ENCODE measurements at places on chromosomes 13 and 19.

- peak; percentile 23 for DNase-seq
Observed at GRCh38 chr13:30224732-30225131, 82.6 kb downstream of the KATNAL1 start.

DNA sequence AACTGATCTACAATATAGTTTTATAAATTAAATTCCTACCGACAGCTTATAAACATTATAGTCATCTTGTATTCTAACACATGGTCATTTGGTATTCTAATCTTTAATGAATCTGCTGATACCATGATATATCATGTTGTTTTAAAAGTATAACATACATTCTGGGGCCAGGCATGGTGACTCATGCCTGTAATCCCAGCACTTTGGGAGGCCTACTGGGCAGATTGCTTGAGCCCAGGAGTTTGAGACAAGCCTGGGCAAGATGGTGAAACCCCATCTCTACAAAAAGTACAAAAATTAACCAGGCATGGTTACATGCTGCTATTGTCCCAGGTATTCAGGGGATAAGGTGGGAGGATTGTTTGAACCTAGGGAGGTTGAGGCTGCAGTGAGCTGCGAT, 3.1 kb downstream of the ZNF383 start:
- DNase-seq, result no peak

DNA sequence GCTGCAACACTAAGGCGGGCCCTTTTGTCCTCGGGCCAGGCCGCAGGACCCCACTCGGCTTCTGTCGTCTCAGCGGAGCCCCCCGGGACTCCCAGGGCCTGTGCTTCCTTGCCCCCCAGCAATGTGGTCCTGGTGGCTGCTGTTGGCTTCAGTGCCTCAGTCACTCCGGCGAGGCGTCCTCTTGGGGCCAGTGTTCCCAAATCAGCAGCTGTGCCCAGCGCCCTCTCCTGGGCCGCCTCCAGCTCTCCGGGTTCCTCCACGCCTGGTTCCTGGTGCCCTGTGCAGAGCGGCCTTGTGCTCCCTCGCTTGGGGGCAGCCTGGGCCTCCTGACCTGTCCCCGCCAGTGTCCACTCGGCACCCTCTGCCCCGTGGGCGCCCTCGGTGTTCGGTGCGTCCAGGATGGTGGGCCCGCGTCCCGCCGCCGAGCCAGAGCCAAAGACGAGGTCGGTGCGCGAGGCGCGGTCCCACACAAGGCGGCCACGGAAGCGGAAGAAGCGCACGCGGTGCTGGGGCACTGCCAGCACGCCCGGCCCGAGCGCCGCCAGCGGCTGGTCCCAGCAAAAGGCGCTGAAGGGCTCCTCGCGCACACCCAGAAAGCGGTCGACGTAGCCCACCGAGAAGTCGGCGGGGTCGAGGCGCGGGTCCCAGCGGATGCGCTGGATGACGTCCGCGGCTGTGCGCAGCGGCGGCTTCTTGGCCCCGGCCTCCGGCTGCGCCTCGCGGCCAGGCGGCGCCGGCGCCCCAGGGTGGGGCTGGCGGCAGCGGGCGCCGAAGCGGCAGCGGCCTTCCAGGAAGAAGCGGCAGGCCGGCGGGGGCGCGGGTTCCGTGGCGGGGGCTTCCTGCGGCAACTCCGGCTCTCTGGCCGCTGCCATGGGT, 685 bp downstream of the LENG9 start:
- peak; percentile 93 for DNase-seq

GRCh38 chr13:21058361-21058760, 3.0 kb downstream of the LATS2 start:
- DNase-seq, result peak; percentile 73

GRCh38 chr13:109274188-109274821, 512.1 kb downstream of the IRS2 start:
- no peak for DNase-seq

DNA sequence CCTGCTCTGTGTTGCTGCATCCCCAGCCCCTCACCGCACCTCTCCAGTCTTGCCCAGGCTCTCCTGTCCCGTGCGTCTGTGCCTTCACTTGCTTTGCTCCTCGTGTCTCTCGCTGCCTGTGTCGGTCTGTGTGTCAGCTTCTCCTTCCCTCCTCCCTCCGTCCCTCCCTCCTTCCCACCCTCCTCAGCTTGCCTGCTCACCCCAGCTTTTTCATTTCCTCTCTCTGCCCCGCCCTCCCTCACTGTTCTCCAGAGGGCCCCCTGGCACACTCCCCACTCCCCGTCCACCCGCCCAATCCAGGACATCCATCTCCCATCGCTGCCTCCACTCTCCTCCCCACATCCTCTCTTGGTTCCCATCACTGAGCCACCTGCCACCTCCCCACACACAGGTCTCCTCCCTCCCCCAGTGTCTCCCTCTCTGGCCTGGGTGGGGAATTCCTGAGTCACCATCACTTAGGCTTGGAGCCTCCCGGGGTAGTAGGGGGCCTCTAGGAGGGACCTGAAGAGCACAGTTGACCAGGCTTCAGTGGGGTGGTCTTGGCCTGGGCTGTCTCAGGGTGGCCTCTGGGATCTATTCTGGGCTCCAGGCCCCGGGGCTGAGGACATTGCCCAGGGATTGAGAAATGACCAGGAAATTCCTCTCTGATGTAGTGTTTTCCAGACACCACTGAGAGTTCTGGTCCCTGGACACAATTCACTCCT, at the start of gene PTGIR:
TSS of gene PTGIR (minus strand) at position 132 of the 704 bp plus-strand sequence. CDS start 864 bp downstream, outside the sequence.
- DNase-seq, result peak; percentile 96

- peak; percentile 64 for DNase-seq
Observed at GRCh38 chr19:18768046-18768771, 22.9 kb downstream of the COMP start.

GRCh38 chr19:16091546-16092475, 15.5 kb downstream of the TPM4 start:
- DNase-seq, result no peak

- DNase-seq, result no peak
Observed at GRCh38 chr19:35363711-35364425, 5.6 kb downstream of the FFAR3 start.

DNA sequence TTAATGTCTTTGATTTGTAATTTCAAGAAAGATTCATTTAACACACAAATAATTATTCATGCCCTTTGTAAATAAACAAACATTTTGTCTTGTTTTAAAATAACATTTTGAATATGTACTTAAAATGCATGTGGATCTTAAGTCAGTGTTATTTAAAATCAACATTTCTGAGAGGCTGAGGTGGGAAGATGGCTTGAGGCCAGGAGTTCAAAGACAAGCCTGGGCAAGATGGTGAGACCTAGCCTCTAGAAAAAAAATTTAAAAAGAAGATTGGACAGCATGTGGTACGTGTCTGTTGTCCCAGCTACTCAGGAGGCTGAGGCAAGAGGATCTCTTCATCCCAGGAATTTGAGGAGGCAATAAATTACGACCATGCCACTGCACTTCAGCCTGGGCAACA, 1268.2 kb downstream of the SLITRK1 start:
- DNase-seq, result no peak

DNA sequence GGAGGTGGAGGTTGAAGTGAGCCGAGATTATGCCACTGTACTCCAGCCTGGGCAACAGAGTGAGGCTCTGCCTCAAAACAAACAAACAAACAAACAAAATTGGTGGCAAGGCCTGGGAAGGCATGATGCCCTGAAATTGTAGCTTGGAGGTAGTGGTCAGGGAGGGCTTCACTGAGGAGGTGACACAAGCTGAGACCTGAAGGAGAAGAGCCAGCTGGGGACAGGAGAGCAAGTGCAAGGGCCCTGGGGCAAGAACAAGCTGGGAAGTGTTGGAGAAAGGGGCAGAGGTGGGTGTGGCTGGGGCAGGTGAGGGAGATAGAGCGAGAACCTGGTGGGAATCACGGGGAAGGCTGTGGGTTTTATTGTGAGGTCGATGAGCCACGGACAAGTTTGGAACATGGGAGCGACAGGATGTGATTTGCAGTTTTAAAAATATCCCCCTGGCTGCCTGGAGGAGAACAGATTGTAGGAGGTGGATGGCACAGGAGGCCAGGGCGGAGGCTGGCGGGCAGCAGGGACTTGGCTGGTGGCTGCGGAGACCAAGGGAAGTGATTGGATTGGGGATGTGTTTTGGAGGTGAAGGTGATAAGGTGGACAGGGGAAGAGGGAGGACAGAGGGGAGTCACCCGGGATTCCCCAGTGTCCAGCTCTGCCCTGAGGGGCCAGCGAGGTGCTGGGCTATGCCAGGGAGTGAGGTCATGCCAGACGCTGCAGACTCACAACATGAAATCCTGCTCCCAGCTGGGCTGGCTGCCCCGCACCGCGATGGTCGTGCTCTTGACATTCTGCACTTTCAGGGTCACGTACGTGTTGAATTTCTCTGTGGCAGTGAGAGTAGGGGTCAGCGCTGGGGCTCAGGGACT, 14.0 kb downstream of the UNC13A start:
- DNase-seq, result peak; percentile 55

Data from osteoblast (primary cell).